ENCODE measurements at places on chromosomes 3 and 15. TPM values are rescaled to one million over a fixed set of nuclear protein-coding genes. Genes with fewer than 3 reads are reported as not detected.

DNA sequence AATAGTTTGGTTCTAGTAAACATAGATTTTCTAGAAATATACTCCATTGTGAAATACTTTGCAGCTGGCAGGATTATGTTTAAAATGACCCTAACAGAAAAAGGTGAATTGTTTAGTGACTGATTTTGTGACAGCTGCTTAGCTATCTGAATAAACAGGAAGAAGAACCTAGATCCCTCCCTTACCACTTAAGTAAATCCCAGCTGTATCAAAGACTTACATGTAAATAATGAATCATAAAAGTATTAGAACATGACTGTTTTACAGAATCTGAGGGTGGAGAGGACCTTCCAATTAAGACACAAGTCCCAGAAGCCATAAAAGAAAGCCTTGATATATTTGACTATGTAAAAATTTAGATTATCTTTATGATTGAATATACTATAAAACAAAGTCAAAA is 15.9 kb downstream of the SLC49A4 start:
- peak; percentile 20 for DNase-seq

- DNase-seq, result no peak
Observed at GRCh38 chr3:73500321-73500720, 124.4 kb downstream of the PDZRN3 start.

- no peak for DNase-seq
Observed at GRCh38 chr3:48655606-48656005, 7.1 kb downstream of the CELSR3 start.

DNA sequence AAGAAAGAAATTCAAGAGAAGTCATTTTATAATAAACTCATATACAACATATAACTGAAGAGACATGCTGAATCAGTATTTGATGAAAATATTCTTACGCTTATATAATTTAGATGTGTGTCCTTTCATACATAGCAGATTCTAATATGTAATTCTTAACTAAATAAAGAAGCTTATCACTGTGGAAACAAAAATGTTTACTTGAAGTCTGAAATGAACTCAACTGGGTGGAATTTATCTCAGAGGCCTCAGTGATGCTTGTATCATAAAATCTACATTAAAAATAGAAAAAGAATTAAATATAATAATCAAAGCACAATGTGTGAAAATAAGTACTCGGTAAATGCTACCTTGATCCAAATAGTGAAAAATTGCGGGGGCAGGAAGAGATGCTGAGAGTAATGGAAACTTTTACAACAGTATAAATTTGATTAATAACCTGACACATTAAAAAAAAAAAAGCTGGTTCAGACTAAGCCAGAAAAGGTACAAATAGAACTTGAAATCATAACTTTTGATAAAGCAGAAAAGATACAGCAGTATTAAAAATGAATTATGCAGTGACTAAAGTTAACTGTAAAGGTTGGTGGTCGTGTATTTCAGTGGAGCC is 12.0 kb upstream of the CBLB start:
- no peak for DNase-seq

DNA sequence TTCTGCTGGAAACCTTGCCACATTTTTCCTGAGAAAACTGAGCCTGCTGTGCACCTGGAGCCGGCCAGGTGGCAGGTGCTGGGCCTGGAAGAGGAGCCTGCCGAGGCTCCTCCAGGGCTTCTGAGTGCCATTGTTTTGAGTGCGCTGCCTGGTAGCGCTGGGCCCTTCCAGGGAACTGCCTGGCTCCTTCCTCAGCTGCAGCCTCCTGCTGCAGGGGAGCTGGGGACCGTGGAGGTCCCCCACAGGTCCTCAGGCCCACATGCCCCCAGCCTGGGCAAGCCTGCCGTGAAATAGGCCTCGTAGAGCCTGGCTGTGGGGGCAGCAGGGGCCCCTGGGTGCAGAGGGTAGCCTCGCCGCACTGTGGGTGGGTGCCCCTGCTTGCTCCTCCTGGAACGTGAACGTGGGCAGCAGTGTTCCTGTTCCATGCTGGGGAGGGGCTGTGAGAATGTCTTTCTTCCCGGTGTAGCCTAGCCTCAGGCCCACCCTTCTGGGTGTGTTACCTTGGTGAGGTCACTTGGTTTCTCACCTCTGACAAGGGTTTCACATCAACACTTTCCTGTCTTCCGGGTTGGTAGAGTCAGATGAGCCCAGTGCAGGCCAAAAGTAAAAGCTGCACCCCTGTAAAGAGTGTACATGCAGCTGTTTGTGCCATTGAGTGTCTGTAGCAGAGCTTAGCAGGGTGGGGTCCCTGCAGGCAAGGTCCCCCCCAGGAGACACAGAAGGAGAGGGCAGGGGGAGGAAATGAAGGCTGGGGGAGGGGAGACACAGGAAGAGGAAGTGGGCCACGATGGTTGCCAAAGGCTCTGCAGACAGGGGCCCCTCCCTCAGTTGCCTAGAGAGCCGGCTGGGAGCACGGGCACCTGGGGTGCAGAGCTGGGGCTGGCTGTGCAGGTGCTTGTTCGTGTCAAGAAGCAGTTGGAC is 34.5 kb downstream of the KLF13 start:
- DNase-seq, result no peak

GRCh38 chr3:23446301-23446700 is 243.2 kb downstream of the UBE2E2 start:
- DNase-seq, result no peak

DNA sequence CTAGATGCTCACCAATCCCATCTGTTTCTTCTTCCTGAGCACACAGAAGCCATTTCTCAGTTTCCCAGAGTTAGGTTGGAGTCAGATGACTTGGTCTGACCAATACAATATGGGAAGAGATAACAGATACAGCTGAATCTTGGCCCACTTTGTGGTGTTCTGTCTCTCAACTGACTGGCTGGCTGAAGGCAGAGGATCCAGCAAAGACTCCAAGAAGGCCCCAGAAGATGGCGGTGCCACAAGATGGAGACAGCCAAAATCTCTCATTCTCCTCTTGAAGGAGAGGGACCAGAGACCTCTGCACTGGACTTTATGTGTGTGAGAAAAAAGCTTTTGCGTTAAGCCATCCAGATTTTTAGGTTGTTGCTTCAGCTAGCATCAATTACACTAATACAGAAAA is 8.2 kb upstream of the OXSR1 start:
- no peak for DNase-seq

DNA sequence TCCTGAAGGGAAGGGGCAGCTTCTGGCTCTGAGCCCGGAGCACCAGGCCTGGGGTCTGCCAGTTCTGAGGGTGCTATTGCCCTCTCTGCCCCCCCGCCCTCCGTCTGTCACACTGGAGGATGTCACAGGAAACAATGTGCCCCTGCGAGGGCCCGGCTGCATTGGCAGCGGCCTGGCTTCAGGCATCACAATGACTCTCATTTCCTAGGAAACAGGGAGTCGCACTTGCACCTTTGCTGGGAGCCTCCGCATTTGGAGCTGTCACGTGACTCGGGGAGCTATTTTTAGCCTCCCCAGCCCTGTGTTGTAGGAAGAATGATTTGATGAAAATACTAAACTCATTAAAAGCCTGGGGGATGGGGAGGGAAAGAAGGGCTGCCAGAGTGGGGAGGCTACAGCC is 518.9 kb downstream of the SHQ1 start:
- no peak for DNase-seq

DNA sequence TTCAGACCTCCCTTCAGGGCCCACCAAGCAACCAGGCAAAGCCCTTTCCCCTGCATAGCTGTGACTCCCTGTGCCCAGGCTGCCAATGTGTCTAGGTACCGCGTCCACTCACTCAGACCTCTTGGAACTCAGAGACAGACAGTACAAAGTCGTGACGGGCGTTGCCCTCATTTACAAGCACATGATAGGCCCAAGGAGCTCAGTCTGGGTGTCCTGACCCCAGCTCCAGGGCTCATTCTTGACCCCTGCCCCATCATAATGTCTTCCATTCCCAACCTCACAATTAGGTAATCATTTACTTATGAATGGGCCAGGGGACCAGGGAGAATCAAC is 56.0 kb downstream of the KLF13 start:
- no peak for DNase-seq

- no peak for DNase-seq
Observed at GRCh38 chr3:122602011-122602710, 24.7 kb downstream of the PARP15 start.

DNA sequence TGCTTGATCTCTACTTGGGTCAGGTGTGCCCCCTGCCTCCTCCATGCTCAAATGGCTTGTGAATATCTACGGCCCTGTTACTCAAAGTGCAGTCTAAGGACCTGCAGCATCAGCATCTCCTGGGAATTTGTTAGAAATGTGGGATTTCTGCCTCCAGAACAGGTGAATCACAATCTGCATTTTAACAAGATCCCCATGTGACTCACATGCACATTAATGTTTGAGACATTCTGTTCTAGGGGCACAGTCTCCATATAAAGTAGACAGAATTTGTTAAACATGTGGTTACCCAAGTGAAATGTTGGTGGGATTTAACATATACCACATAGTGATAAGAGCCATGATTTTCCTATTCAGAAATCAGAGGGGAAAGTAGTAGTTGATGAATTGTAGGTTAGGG is 256.2 kb downstream of the NR1D2 start:
- peak; percentile 33 for DNase-seq

GRCh38 chr15:77418391-77418965 is 1.4 kb downstream of the PEAK1 start:
- DNase-seq, result peak; percentile 72

DNA sequence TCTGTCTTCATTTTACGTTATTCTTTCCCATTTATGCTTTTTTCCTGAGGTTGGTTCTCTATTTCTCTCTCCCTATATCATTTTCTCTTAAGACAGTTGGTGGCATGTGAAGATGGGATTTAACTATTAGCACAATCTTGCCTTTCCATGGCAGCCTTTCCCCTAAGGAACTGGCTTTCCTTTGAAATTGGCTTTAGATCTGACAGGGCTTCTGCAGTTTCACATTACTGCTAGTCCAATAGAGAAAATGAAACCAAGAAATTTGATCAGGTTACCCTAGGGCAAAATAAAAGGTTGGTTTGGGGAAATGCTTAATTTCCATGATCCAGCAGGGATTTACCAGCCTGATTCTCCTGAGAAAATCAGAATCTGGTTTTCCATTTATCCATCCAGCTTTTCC is 22.7 kb upstream of the CHL1 start:
- DNase-seq, result no peak

GRCh38 chr3:44930911-44931310 is 45.1 kb downstream of the ZDHHC3 start:
- no peak for DNase-seq

GRCh38 chr3:117837391-117837790 is 1127.8 kb downstream of the TUSC7 start:
- no peak for DNase-seq

GRCh38 chr3:129512595-129512994 is 15.8 kb upstream of the RHO start:
- no peak for DNase-seq

The EPM2AIP1 gene
- total RNA-seq, result 7.8 TPM

The SCAANT1 gene
- not detected for total RNA-seq

The TRAIP gene
- total RNA-seq, result 27.8 TPM

The PTPN9 gene
- total RNA-seq, result 15.7 TPM

The HEMK1 gene
- 22.2 TPM for total RNA-seq

The ITIH1 gene
- total RNA-seq, result not detected

The RHOV gene
- 39.5 TPM for total RNA-seq

The ATP8B4 gene
- not detected for total RNA-seq

The MRPL3 gene
- total RNA-seq, result 233 TPM

The PSTPIP1 gene
- total RNA-seq, result not detected

The NPRL2 gene
- total RNA-seq, result 56.9 TPM

The PPM1L gene
- total RNA-seq, result 7.0 TPM

Measured in PC-3 (cell line).